ENCODE measurements at places on chromosomes 1 and 21.

DNA sequence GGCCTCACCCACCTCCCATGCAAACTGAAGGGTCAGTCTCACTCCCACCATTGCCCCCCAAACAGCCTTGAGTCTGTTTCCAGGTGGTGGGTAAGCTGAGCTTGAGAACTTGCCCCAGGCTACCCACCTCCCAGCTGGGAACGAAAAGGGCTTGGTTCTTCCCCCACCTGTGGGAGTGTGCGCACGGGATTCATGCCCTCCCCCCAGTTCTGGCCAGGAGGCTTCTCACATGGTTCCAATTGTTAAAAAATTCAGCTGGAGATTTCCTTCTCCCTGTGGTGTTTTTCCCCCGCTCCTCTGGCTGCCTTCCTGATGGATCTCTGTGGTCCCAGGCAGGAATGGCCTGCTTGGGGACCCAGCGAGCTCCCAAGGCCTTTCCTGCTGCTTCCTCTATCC, 81.8 kb upstream of the C21orf91 start:
- no peak for DNase-seq

- DNase-seq, result no peak
Observed at GRCh38 chr1:183546427-183546826, 43.8 kb downstream of the NCF2 start.

DNA sequence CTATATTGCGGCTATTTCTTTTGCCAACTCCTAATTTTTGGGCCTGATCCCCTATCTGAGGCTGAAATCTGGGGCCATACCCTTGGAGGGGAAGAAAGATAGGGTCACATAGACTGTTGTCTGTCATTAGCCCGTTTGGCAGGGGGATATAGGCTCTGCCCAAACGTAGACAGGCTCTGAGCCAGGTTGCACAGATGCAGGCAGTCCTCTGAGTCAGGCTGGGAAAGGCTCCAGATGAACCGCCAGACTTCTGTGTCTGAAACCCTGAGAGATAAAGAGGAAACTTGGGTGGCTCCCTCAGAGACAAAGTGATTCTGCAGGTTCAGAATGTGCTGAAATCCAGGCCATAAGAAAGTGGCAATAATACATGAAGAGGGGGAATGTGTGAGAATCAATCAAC, 4.0 kb upstream of the CAP1 start:
- no peak for DNase-seq

- no peak for DNase-seq
Observed at GRCh38 chr1:174068000-174068399, 45.8 kb upstream of the RC3H1 start.

GRCh38 chr1:166471359-166471758, 304.6 kb upstream of the FAM78B start:
- DNase-seq, result no peak

DNA sequence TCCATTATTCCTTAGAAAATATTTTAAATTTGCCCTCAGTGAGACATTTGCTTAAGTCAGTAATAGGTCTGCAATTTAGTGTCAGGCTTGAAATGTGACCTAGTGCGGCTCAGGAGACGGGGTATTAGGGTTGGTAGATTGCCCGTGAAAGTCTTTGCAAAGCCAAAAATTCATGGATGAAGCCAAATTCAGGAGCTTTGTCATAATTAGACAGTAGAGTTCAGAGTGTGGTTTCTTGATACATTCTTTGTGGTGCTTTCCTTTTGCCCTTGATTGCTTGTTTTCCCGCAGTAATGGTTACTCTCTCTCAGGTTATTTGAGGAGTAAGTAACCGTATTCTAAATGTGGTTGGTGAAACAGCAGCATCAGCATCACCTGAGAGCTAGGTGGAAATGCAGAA, 120.7 kb downstream of the RPS6KC1 start:
- DNase-seq, result no peak

DNA sequence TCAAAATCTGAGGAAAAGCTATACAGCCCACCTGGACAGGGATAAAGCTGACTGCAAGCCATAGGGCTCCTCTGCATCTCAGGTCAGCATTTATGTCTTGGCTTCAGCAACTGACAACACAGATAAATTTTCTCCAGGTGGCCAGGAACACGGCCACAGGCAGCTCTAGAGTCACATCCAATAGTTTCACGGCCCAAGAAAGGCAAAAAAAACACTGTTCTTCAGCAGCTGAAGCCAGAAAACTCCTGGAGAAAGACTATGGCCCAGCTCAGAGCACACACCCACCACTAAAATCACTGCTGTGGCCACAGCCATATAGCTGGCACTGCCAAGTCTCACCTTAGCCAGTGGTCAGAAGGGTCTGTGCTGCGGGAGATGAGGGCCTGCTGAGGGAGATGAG, 77.8 kb downstream of the HSF2BP start:
- DNase-seq, result no peak

DNA sequence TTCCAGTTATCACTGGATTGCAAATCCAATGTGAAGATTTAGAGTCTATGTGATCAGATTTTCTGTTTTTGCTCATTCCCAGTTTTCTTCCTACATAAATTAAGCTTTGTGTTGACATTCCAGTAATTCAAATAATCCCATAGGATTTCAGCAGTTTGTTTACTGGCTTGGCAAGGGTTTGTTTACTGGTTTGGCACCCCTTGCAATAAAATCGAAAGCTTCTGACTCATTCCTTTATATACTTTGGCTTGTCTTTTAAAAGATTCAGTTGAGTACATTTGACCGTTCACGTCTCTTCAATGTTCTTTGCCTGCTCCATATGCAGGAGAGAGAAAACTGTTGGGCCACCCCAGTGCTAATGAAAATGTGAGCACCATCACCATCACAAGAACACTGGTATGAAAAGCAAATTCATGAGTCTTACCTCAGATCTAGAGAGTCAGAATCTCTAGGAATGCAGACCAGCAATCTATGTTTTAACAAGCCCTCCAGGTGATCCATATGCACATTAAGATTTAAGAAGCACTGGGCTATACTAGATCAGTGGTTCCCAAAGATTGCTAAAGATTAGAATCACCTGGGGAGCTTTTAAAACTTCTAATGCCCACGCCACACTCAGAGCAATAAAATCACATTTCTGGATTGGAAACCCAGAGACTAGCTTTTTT, 32.8 kb downstream of the ZC3H11B start:
- no peak for DNase-seq

GRCh38 chr1:208117409-208117808, 126.8 kb downstream of the PLXNA2 start:
- no peak for DNase-seq

DNA sequence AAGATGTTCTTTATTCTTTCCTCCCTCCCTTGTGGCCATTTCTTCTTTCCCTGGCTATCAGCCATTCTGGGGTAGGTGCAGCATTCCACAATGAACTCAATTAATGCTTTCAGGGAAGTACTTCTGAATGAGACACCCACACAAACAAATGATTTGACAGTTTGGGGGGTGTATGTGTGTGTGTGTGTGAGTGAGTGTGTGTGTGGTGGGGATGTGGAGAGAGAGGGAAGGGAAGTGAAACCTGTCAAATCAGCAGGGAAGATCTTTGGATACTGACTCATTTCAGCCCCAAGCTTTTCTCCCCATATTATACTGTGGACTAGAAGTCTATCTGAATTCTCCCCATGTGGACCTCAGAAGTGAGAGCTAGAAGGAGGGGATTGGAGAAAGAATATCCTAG, 154.9 kb upstream of the CD34 start:
- no peak for DNase-seq

DNA sequence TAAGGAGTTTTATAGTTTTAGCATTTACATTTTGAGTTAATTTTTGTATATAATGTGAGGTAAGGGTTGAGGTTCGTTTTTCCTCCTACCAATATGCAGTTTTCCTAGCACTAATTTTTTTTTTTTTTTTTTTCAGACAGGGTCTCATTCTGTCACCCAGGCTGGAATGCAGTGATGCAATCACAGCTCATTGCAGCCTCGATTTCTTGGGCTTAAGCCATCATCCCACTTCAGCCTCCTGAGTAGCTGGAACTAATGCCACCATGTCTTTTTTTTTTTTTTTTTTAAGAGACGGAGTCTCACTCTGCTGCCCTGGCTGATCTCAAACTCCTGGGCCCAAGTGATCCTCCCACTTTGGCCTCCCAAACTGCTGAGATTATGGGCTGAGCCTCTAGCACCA, 2.5 kb upstream of the UBASH3A start:
- DNase-seq, result no peak

DNA sequence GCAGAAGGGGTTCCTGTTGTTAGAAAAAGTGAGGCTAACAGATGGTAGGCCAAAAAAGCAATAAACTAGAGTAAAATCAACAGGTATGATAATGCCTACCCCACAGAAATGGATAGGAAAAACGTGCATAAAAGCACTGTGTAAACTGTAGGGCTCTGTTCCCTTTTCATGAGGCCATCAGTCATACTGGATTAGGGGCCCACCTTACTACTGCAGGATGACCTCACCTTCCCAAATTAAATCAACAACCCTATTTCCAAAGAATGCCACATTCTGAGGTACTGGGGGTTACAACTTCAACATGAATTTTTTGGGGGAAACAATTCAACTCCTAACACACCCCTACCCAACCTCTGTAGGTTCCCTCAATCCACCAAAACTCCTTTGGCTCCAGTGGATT, 54.9 kb downstream of the KIAA1614 start:
- DNase-seq, result no peak

DNA sequence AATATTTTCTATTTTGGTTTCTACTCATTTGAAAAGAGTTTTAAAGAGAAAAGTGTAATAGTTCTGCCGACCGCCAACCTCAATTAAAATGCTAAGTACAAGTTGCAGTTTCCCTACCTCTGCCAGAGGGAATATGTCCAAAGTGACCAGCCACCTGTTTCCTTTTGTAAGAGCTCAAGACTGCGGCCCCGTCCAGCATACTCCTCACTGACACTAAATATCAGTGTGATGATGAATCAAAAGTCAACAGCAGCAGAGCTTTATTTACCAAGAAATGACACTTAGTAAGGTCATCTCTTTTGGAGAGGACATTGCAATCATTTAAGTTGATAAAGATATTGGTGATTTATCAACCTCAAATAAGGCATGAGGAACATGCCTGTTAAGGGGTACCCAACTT, 57.4 kb upstream of the NRIP1 start:
- DNase-seq, result no peak

DNA sequence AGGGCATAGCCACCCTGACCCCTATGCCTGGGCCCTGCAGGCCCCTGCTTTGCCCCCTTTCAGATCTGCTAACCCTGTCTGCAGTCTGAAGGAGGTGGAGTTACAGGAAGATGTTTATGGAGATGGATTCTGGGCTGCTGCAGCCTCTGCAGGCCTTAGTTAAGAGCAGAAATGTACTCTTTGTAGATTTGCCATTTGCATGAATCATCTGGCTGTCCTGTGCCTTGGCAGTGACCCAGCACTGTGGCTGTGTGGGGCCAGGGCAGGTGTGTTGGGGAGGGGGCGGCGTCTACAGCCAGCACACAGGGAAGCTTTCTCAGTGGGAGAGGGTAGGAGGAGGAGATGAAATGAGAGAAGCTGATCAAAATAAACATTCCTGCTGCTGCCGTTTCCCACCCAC, 867.3 kb downstream of the PLA2G4A start:
- no peak for DNase-seq

- DNase-seq, result no peak
Observed at GRCh38 chr1:2152954-2153353, 41.6 kb downstream of the FAAP20 start.

DNA sequence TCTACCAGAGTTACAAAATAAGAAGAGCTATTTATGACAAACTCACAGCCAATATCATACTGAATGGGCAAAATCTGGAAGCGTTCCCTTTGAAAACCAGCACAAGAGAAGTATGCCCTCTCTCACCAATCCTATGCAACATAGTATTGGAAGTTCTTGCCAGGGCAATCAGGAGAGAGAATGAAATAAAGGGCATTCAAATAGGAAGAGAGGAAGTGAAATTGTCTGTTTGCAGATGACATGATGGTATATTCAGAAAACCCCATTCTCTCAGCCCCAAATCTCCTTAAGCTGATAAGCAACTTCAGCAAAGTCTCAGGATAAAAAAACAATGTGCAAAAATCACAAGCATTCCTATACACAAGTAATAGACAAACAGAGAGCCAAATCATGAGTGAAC, 1169.5 kb downstream of the AMY1C start:
- DNase-seq, result no peak

DNA sequence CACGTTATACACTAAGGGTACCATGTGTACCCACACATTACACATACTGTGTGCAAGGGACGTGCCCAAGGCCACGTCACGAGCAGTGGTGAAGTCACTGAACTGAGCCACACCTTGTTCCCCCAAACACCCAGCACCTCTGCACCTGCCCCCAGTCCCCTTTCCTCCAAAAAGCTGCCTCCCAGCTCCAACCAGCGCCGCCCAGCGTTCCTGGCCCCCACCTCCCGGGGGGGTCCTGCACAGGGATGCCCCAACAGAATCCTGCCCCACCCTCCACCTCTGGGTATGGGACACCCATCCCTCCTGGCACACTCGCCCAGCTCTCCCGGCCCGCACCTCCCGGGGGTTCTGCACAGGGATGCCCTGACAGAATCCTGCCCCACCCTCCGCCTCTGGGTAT, 54.1 kb downstream of the CHD5 start:
- no peak for DNase-seq

- DNase-seq, result no peak
Observed at GRCh38 chr1:47791879-47792608, 205.1 kb downstream of the TRABD2B start.

DNA sequence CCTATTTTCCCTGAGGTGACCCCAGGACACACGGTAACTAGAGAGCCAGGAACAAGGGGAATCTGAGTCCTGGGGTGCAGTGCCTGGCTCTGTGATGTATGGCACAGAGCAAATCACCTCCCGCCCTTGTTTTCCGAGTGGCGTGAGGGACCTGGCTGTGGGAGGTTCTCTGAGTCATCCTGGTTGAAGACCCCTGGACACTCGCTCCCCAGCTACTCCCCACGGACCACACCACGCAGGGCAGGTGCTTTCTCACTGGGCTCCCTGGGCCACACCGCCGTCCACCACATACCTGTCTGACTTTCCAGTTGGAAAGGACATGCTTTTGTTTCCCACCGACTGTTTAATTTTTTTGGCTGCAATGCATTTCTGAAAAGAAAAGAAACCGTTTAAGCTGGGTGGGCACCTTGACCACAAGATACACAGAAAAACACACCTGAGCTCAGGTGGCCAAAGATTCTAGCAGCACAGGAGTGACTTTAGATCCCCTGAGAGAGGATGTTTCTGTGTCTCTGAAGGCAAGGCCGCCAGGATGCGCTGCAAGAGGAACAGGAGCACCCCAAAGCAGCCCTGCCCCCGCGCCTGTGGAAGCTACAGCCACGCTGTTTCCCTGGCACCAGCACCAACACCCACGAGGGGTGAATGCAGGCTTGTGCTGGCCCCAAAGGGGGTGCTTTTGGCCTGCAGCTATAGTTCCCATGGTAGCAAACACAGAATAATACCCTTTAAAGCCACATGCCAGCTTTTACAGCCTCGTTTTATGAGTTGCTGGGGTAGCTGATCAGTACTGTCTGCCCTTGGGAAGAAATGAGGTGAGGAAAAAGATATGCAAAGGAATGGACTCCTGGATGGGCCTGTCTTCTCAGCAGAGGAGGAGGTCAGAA, 8.1 kb upstream of the SRM start:
- DNase-seq, result no peak

DNA sequence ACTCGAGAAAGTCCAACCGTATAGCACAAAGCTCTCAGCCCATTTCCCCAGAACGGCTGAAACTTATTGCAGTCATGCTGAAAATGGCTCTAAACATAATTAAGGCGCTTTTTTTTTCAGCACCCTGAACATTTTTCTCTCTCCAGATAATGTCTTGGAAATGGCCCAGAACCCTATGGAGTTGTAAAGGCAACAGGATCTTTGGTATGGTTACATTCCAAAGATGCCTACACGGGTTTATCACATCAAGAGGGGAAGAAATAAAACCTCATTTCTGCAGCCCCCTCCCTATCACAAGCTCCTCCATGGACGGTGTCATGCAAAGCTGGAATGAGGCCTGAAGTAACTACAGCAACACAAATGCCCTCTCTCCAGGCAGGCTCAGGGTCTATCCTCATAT, 126.4 kb upstream of the GALNT2 start:
- DNase-seq, result no peak

All from activated CD4-positive, CD25-positive, alpha-beta regulatory T cell treated with anti-CD3 and anti-CD28 coated beads, Interleukin-2, amount 50 U/mL, for 16 hours (primary cell).